ENCODE measurements at places on chromosomes 12 and 14.

GRCh38 chr12:111160350-111161241 lies 208.3 kb downstream of the PHETA1 start:
- no peak for DNase-seq

DNA sequence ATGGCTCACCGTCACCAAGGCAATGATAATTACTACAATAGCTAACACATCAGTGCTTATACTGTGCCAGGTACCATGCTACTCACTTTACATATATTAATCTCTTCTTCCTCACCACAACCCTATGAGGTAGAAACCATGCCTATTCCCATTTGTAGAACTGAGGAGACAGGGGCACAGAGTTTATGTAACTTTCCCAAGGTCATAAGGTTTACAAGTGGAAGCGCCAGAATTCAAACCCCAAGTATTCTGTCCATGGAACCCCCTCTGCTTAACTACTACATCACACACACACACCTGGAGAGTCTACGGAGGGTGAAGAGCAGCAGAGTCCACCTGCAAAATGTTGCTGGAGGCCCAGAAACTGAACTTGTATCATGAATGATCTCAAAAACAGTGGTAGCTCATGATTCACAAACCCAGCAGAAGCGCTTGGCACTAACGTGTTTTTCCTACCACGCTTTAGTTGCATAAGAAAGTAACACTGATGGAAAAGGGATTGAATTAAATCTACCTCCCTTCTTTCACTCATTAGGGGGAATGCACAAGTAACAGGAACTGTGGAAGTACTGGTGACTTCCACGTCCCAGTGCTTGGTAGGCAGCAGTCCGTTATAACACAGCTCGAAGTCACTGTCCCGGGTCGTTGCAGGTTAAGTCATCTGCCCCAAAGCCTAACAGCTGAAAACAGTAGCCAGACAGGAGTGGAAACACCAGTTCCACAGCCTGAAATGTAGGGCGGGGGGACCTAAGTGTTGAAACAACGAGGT lies 2.0 kb downstream of the ITPR2 start:
- DNase-seq: no peak

GRCh38 chr12:58342736-58343135 lies 401.4 kb downstream of the ATP23 start:
- DNase-seq: no peak

DNA sequence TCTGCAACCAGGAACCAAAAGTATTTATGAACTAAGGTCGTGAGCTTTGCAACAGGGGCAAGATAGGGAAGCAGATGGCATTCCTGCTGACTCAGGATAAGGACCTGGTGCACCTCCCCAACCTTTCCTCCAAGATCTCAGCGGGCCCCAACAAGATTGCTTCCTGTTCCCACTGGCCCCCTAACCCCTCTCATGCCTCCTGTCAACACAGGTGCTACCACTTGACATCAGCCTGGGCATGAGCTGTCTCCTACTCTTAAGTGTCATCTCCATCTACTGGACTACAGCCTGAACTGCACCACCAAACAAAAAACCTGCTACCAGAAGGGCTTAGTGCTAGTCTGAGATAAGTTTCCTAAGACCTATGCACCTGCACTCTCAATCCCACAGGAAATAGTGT lies 32.7 kb downstream of the MED6 start:
- no peak for DNase-seq

- no peak for DNase-seq
These were observed 20.1 kb downstream of the KLRK1 start for GRCh38 chr12:10369557-10370415.

All from RCC 7860 (cell line).